Hindlimb muscle (tissue), 1 donor: ENCODE measurements at places on chromosomes 4 and X. TPM values are rescaled to one million over a fixed set of nuclear protein-coding genes. Genes with fewer than 3 reads are reported as not detected.

DNA sequence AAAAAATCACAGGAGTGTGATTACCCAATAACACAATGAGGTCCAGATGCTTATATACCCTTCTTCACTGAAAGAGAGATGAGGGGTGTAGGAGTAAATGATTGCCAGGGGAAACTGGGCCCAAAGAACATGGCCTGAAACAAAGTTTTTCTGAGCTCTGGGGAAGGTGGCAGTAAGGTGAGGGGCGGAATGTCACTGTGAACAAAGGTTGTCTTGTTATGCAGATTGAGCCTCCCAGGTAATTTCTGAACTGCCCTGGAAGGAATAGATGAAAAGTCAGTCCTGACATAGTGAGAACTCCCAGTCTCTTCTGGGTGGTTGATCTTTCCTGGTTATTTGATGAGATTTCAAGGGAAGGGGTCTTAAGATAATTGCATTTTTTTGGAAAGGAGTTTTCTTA lies 2.5 kb upstream of the TMEM47 start:
- no peak for DNase-seq

DNA sequence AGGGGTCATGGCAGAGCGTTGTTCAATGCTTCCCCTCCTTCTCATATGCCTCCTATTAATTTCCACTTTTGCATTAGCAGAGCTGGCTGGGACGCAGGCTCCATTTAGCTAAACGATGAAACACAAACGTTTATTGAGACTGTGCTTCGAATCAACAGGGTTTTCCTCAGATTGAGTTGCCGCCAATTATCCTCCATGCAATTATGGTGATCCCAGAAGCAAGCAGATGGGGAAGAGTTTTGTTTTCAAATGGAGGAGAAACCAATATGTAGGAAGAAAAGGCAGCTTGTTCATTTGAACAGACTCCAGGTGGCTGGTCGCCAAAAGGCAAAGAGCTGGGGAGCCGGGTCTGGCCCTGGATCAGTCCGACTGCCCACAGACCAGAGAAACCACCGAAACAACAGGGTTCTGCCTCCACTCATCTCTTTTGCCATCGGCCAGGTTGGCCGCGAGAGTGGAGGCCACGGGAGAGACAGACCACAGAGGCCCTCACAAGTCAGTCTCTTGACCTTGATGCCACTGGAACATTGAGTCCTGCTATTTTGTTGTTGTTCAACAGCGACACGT lies 184.8 kb downstream of the GBA3 start:
- no peak for DNase-seq

DNA sequence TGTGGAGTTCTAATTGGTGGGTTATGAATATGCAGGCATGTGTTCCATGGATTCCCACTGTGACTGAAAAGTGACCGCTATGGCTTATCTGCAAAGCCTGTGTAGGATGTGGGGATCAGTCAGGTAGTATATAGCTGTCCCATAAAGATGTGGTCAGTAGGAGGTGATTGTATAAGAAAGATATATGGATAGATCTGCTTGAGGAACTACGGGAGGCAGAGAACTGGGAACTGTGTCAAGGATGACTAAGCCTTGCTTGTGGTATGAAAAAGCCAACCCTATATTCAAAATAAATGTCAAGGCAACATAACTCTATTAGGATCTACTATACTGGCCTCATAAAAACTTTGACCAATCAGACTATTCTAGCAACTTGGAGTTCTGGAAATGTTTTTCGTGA lies 185.2 kb downstream of the KLHL4 start:
- DNase-seq, result no peak

- no peak for DNase-seq
These were observed 41.1 kb downstream of the UCHL1 start for GRCh38 chr4:41297832-41298231.

- no peak for DNase-seq
These were observed 293.2 kb upstream of the PRPS2 start for GRCh38 chrX:12497832-12498591.

- no peak for DNase-seq
These were observed 280.9 kb downstream of the ARAP2 start for GRCh38 chr4:35963383-35963782.

- no peak for DNase-seq
These were observed 58.7 kb downstream of the SCFD2 start for GRCh38 chr4:53307210-53307609.

GRCh38 chr4:83644677-83645659 lies 109.1 kb downstream of the GPAT3 start:
- peak; percentile 66 for DNase-seq

DNA sequence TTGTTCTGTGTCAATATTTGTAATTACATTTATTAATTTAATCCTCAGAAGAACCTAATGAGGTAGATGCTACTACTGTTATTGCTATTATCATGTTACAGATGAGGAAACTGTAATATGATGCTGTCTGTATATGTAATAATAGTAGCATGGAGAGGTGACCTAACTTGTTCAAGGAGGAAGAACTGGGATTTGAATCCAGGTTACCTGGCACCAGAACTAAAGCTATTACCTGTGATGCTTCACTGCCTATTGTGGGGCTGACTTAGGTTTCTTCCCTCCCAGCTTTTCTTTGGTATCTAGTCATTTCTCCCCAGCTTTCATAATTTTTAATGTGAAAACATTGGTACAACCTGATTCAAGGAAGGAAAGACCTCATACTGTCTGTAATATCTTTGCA lies 43.6 kb downstream of the RAPGEF2 start:
- no peak for DNase-seq

- DNase-seq, result no peak
These were observed 57.6 kb downstream of the SH3KBP1 start for GRCh38 chrX:19829814-19830213.

- no peak for DNase-seq
These were observed 38.1 kb downstream of the SEC31A start for GRCh38 chr4:82852751-82853285.

- no peak for DNase-seq
These were observed 24.0 kb downstream of the NAP1L3 start for GRCh38 chrX:93649381-93649780.

DNA sequence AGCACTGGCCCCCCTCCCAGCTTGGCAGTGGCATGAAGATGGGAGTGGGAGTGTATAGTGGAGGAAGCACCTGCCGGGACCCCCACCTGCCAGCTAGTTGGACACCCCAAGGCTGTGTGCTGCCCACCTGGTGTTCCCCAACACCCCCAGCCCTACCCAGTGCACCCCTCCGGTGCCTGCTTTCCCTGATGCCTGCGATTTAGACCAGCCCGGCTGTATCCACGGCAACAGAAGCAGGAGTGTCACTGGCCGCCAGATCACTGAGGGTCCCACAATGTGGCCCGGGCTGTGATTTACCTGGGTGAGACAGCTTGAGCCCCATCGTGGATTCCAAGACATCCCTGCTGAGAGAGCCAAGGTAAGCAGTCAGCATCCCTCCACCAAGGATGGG lies 533 bp downstream of the GPR173 start:
- DNase-seq, result no peak

- DNase-seq, result no peak
These were observed 185.1 kb downstream of the ARHGAP6 start for GRCh38 chrX:11480626-11481025.

- DNase-seq, result no peak
These were observed 662.8 kb downstream of the TLL1 start for GRCh38 chr4:166535865-166536264.

GRCh38 chr4:126251169-126251568 lies 936.4 kb downstream of the FAT4 start:
- no peak for DNase-seq

GRCh38 chr4:78155616-78156105 lies 98.5 kb downstream of the FRAS1 start:
- DNase-seq, result no peak

GRCh38 chr4:86481440-86481839 lies 112.7 kb upstream of the PTPN13 start:
- no peak for DNase-seq

- DNase-seq, result no peak
These were observed 33.9 kb upstream of the FAM241A start for GRCh38 chr4:112111306-112111705.

DNA sequence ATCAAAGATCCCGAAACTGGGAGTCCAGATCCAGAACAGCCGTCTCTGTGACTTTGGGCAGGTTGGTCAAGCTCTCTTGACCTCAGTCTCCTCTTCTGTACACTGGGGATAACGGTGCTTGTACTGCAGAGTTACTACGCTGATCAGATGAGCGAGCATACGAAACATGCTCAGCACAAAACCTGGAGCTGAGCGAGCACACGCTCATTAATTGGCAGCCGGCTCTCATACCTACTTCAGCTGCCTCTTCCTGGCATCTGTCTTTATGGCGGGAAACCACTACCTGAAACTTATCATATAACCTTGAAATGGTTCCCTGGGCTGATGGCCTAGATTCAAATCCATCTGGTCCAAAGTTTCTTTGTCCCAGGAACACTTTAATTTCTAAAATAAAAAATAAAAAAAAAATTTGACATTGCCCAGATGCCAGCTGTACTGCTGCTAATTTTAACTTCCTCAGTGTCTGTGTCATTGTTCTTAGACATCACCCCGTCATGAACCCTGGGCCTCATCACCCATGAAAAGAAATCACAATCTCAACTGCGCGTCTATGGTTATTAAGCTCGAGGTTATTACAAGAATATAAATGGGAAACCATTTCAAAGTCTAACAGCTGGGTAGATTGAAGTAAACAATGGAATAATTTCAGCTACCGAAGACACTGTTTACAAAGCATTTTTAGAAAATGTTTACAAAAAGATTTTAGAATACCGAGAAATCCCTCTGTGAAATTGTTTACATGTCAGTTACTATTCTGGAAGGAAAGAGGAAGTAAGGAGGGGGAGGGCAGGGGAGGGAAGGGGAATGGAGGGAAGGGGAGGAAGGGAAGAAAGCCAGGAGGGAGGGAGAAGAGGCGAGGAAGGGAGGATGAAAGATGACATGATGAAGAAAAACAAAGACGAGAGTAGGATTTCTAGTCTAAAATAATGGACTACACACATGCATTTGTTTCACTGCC lies 49.0 kb downstream of the CRMP1 start:
- peak; percentile 19 for DNase-seq

DNA sequence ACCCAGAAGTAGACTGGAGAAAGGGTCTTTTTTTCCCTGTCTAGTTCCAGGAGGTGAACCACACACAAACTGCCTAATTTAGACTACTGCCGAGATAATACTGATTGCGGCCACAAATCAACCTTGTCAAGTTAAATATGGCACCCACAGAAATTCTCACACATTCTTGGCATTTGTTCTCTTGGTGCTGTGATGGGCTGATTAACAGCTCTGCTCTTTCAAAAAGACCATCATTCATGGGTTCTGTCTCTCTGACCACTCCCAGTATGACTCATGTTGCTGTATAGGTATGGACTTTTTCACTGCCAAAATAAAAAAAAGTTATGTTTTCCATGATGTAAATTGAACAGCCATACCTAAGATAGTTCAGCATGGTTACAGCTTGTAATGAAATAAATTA lies 1003.5 kb upstream of the LCORL start:
- no peak for DNase-seq

GRCh38 chr4:136664988-136665387 lies 867.3 kb downstream of the PCDH18 start:
- no peak for DNase-seq

DNA sequence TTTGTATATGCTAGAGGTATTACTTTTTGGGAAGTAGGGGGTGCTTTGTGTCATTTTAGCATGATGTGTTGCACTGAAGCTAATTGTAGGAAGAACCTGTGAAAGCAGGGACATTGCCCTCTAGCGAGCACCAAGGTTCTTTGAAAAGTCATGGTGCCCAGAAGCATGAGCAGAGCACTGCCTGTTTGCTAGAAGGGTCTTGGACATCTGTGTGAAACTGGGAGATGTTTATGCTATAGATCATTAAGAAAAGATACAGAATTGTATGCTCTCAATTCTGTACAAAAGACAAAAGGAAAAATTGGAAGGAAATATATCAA lies 14.7 kb downstream of the GRPR start:
- DNase-seq, result no peak

GRCh38 chrX:11725631-11726442 lies 32.2 kb upstream of the MSL3 start:
- no peak for DNase-seq

- no peak for DNase-seq
These were observed 222.2 kb upstream of the DKK2 start for GRCh38 chr4:107258359-107258758.

GRCh38 chrX:70664726-70665125 lies 220.1 kb downstream of the DLG3 start:
- DNase-seq, result peak; percentile 5

DNA sequence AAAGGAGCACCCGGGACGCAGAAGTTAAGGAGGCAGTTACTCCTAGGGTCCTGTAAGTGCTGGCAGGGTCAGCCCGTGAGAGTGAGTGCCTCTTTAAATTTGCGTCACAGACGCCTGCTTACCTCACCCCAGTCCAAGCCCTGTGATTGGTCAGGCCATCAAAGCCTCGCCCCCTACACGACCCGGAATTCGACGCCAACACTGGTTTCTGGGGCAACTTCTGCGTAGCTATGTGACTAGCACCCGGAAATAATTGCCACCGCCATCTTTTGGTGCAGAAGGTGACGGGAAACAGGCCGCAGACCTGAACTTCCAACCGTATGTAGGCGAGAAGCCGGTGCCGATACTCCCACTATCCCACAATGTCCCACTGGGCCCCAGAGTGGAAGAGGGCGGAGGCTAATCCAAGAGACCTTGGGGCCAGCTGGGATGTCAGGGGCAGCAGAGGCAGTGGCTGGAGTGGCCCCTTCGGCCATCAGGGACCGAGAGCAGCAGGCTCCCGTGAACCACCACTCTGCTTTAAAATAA lies at the start of gene DDX53:
DDX53 (plus strand) TSS at position 265 of the 528 bp plus-strand sequence; CDS start at position 363, 98 bp downstream.
- no peak for DNase-seq

DNA sequence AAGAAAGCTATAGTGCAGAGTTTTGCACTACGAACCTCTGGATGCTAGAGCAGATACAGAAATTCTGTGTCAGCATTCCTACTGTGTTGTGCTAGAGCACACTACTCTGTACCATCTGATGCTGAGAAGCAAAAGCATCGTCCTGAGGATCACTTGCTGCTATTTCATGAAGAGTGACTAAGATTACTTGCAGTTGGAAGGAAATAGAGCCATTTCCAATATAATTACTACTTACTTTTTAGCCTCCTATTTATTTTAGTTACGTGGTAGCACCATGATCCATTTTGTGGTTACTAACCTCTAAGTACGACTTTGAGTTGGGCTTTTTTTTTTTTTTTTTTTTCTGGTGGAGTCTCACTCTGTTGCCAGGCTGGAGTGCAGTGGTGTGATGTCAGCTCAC lies 226.7 kb downstream of the PALLD start:
- DNase-seq, result no peak

GRCh38 chr4:31613946-31614623 lies 893.9 kb downstream of the PCDH7 start:
- DNase-seq, result no peak

GRCh38 chr4:112167794-112168193 lies 22.5 kb downstream of the FAM241A start:
- DNase-seq, result no peak

GRCh38 chr4:109979920-109980717 lies 67.4 kb downstream of the EGF start:
- no peak for DNase-seq

Gene PTCHD1
- polyA plus RNA-seq, result 0.32 TPM

Gene ERAS
- polyA plus RNA-seq, result not detected

Gene TSPAN7
- polyA plus RNA-seq, result 130 TPM

Gene AMTN
- not detected for polyA plus RNA-seq

Gene ZFP92
- polyA plus RNA-seq, result 0.63 TPM

Gene PCDH10
- polyA plus RNA-seq, result 0.21 TPM

Gene RADX
- 2.9 TPM for polyA plus RNA-seq

Gene BEX1
- polyA plus RNA-seq, result 0.34 TPM

Gene REELD1
- polyA plus RNA-seq, result 0.17 TPM

Gene AADAT
- 19.2 TPM for polyA plus RNA-seq

Gene FABP2
- not detected for polyA plus RNA-seq

Gene FRMPD4
- 1.0 TPM for polyA plus RNA-seq
